ENCODE measurements at places on chromosomes 5 and 9.
A peak's percentile ranks its signal among the peaks of the same experiment; 100 is the strongest.

- DNase-seq, result peak; percentile 25
Measured at GRCh38 chr9:1049641-1050040, 516 bp upstream of the DMRT2 start.

DNA sequence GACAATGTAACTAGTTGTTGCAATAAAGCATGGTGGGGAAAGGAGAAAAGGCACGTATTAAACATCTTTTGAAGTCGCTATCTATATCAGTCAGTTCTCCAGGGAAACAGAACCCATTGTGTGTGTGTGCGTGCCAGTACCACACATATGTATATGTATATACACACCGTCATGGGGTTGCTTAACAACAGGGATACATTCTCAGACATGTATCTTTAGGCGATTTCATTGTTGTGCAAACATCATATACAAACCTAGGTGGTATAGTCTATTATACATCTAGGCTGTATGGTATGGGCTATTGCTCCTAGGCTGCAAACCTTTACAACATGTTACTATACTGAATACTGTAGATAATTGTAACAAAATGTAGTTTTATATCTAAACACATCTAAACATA, 2.3 kb downstream of the CDKN2B-AS1 start:
- DNase-seq, result no peak

DNA sequence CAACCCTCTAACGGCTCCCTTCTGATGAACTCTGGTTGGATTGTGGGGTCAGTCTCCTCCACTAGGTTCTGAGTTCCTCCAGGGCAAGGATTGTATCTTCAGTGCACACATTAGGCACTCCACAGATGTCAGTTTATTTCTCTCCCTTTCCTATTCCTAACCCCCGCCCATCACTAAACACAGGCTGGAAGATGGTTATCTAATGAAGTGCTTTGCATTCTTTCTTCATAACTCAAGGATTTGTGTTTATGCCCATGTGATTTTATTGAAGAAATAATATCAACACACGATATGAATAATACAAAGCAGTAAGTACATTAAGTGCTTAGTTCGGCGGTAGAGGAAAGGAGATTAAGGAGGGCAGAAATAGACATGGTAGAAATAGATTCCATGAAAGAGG, 4.4 kb upstream of the CREBRF start:
- no peak for DNase-seq

DNA sequence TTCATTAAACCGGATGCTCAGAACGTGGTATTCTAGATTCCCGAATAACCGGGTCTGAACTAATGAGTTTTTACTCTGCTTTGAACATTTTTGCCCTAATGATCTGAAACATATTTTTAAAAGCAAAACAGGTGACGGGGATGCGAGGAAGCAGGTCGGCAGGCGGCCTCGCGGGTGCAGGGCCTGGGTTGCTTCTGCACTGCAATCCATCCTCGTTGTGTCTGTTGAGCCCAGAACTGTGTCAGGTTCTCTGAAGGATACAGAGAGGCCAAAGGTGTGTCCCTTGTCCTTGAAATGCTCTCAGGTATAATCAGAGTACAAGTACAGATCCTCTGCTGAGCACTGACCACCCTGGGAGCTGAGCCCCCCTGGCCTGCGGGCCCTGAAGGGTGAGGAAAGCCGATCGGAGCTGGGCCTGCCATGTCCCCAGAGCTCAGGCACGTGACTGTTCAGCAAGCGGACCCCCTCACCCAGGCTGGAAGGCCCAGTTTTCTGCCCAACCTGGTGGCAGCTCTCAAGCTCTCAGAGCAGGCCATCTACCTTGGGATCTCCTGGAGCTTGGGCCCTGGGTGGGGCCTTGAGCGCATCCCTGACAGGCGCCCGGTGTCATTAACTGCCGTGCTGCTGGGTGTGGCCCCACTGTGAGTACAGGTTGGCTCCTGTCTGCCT, 151.8 kb downstream of the OLFM1 start:
- DNase-seq, result no peak

DNA sequence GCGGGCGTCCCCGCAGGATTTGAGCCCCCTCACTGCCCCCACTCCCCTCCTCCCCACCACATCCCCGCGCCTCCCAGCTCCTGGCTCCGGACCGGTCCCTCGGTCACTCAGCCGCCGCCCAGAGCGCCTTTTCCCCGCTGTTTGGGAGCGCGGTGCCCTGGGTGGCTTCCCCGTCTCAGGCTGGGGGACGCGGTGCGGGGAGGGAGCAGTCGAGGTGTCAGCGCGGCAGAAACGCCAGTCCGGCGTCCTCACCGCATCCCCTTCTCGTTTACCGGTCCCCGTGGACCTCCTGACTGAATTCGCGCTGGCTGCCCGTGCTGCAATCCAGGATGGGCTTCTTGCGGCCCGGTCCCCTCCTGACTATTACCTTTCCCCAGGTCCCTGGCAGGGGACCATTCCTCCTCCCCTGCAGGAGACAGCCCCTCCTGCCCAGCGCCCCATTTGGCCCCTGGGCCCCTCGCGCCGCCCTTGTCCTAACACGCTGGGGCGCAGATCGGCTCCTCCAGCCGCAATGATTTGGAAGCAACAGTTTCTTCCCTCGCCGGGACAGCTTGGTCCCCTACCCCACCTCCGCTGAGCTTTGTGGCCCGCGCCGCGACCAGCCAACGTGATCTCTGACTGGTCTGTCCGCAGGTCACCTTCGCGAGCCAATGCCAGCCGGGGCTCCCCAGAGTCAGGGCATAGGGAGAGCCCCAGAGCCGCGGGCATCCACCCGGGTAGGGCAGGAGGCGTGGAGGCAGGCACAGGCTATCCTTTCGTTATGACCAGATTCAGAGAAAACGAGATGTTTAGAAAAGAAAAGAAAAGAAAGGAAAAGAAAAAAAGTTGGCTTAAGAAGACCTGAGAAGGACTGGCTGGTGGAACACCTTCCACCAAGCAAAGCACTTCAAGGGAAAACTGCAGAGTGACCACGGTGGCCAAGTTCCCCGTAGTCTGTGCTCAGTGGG, 1.2 kb downstream of the ANKRD33B start:
- peak; percentile 43 for DNase-seq

DNA sequence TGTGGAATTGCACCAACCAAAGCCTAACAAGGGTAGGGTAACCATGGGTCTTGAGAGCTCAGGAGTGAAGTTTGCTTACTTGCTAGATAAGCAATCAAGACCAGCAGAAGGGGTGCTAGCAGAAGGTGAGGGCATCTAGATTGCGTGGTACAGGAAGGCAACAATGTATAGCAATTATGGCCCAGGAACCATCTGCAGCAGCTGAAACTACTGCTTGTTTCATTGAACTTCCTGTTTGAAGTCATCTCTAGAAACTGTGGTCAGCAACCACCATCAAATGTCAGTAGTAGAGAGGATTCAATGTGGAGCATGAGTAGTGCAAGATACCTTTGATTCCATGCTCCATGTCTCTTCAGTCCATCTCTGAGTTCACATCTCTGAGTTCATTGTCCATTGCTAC, 462.1 kb upstream of the GRAMD2B start:
- no peak for DNase-seq

DNA sequence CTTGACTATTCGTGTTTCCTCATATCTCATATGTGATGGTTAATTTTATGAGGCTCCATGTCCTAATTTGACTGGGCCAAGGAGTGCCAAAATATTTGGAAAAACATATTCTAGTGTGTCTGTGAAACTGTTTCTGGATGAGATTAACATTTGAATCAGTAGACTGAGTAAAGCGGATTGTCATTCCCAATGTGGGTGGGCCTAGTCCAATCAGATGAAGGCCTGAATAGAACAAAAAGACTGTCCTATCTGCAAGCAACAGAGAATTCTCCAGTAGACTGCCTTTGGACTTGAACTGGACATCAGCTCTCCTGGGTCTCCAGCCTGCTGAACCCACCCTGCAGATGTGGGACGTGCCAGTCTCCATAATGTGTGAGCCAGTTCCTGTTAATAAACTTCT, 13.5 kb upstream of the SLCO4C1 start:
- no peak for DNase-seq

GRCh38 chr5:165035520-165035919, 1530.1 kb downstream of the MAT2B start:
- DNase-seq, result no peak

- no peak for DNase-seq
Measured at GRCh38 chr9:2229109-2229721, 214.1 kb downstream of the SMARCA2 start.
